ENCODE measurements at places on chromosomes 7 and 10.

GRCh38 chr10:119495545-119495944, 47.0 kb downstream of the RGS10 start:
- no peak for DNase-seq

- DNase-seq: no peak
Observed at GRCh38 chr7:30467271-30467670, 11.3 kb downstream of the NOD1 start.

DNA sequence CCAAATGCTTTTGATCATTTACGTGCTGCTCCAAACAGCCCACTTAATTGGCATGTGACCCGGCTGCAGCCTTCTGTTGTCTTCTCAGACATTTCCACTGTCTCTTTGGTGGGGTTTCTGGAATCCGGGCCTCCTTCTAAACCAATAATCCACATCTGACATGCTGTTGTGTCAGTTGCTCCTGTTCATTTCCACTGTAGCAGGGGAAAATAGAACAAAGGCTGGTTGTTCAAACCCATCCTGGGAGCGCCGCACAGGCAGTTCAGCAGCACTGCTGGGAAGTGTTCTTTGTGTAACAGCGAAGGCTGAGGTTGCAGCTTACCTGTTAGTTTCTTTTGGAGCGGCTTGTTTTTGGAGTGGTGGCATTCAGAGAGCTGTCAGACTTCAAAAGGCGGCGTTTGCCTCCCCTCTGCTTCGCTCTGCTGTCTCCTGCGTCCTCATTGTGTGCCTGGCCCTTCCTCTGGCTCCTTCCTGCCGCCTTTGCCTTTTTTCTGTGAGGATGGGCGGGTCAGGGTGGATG, 149.4 kb downstream of the SNX10 start:
- DNase-seq: no peak

DNA sequence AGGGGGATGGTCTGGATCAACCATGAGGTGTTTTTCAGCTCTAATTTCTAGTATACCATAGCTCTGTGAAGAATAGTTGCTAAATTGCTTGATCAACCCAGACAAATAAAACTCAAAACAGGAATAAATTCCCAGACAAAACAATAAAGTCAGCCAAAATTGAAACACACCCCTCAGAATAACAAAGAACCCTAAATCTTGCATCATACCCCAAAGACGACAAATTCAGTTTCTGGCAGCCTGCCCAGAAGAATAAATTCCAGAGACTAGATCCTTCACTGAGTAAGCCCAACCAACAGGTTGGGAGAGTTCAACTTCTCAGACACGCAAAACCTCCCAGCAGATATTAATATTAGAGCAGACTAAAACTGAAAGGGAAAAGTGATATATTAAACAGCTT, 11.2 kb upstream of the SEM1 start:
- DNase-seq: no peak

DNA sequence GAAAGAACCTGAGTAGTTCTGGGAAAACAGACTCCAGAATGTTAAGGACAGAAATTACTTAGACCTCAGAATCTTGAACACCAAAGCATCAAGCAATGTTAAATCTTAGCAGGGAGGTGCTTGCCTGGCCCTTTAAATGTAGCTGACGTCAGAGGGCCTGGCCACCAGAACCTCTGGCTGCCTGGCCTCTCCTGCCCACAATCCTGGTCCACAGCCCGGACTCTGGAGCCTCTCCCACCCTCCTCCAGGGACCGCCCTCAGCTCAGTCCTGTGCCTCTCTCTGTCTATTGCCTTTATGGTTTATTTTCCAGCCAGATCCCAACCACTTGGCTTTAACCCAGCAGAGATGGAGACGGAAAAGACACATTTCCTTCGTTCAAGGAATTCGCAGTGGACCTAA, 42.2 kb upstream of the EGR2 start:
- DNase-seq: no peak

GRCh38 chr7:39621784-39622411, 1.5 kb upstream of the RALA start:
- peak; percentile 42 for DNase-seq

DNA sequence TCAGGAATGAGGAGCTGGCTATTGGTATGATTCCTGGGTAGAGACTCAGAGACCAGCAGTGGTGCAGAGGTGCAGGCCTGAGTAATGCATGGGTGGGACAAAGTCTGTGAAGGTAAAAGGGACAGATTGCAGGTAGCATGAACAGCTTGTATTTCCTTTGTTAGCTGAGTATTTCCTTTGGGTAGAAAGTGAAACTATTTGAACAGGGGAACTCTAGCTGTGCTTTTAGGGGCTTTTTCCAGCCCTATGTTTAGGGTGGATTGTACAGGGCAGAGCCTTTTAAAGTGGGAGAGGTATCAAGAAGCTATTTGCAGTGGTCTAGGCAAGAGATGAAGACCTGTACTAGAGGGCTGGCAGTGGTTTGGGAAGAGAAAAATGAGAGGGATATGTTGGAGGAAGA, 739.9 kb downstream of the REEP3 start:
- DNase-seq: no peak

- DNase-seq: no peak
Observed at GRCh38 chr10:71989661-71990454, 25.7 kb downstream of the CHST3 start.

DNA sequence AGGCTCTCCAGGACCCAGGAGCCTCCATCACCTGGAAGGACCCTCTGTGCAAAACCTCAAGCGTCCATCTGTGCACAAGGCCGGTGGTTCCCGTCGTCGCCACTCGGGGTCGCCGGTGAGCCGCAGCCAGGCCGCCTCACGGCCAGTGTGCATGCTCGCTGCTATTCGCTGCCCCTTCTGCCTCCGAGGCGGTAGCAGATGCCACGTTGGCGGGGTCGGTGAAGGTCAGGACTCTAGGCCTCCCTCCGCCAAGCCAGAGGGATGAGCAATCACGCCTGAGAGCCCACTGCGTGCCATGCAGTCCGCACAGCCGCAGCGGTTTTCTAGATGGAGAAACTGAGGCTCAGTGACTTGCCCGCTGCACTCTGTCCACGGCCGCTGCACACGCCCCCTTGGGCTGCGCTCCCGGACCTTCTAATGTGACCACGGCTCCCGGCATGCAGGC, 5.7 kb downstream of the UPK3B start:
- DNase-seq: peak; percentile 30
